ENCODE measurements at places on chromosomes 1 and 21.

DNA sequence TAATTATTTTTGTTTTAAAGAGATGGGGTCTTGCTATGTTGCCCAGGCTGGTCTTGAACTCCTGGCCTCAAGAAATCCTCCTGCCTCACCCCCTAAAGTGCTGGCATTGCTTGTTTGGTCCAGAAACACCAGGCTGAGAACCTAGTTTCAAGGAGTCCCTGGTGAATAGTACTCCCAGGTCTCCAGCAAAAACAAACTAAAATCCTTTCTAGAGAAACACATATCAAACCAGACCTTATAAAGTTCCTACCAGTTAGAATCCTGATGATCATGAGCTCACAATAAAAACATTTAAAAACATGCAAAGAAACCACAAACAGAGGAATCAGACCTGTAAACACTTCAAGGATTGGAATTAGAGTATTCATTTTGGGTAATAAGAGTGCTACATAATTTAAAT, 34.4 kb upstream of the PADI1 start:
- DNase-seq: no peak

- peak; percentile 47 for DNase-seq
Observed at GRCh38 chr1:9628541-9629444, 22.7 kb upstream of the PIK3CD start.

- no peak for DNase-seq
Observed at GRCh38 chr1:37325509-37326437, 148.6 kb upstream of the ZC3H12A start.

DNA sequence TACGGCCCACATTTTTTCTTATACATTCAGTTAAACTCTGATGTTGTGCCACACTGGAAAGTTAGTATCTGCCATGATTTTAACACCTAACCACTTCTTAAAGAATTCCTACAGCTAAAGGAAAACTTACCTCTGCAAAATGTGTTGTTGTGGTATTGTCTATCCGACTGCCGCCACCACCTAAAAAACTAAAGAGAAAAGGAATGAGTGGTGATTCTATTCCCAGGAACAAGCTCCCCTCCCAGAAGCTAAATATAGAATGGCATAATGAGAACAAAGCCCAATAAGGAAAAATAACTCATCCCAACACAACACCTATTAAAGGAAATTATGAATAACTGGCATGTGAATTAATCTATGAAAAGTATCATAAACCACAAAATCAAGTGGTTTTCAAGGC, 39.5 kb downstream of the RNF115 start:
- no peak for DNase-seq

DNA sequence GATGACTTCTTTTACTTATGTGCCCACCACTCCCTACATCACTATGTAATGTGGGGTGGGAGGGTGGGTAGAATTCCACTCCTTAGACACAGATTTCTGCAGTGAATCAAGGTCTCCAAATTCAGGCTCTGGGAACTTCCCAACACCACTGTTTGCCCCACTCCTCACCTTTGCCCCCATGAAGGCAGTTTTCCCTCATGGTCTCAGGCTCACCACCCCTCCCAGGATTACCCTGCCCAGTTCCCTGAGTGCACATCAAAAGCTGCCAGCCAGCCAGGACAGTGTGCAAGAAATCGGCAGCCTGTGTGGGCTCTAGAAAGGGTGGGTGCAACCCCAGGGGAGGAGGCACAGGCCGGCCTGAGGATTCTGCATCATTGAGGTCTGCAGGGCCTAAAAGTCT, 14.8 kb downstream of the NENF start:
- no peak for DNase-seq

DNA sequence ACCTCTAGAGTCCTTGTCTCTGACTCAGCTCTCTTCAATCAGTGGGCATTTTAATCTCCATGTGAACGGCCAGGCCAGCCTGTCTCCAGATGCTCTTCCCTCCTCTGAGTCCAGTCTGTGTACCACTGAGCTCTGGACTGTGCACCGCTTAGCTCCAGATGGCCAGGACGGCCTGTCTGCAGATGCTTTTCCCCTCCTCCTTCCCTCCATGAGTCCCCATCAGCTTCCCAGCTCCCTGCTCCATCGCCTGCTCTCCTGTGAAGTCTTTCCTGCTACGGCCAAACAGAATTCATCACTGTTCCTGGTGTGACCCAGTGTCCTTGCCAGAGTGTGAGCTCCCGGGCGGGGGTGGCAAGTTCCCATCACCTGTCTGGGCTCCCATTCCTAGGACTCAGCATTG, 42.0 kb downstream of the STUM start:
- no peak for DNase-seq

- DNase-seq: no peak
Observed at GRCh38 chr1:36096500-36097432, 8.1 kb downstream of the ADPRS start.

DNA sequence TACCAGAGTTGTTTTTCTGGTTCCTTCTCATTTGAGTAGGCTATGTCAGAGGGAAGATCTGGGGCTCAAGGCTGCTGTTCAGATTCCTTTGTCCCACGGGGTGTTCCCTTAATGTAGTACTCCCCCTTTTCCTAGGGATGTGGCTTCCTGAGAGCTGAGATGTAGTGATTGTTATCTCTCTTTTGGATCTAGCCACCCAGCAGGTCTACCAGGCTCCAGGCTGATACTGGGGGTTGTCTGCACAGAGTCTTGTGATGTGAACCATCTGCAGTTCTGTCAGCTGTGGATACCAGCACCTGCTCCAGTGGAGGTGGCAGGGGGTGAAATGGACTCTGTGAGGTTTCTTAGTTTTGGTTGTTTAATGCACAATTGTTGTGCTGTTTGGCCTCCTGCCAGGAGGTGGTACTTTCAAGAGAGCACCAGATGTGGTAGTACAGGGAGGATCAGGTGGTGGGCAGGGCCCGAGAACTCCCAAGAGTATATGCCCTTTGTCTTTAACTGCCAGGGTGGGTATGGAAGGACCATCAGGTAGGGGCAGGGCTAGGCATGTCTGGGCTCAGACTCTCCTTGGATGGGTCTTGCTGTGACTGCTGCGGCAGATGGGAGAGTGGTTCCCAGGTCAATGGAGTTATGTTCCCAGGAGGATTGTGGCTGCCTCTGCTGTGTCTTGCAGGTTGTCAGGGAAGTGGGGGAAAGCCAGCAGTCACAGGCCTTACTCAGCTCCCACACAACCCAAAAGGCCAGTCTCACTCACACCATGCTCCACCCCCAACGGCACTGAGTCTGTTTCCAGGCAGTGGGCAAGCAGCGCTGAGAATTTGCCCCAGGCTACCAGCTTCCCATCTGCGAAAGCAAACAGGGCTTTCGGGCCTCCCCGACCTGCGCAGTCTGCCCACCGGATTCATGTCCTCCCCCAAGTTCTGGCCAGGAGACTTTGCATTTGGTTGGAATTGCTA, 64.2 kb downstream of the SERINC2 start:
- DNase-seq: no peak

GRCh38 chr1:159829273-159829634, 2.6 kb downstream of the SLAMF8 start:
- DNase-seq: no peak

DNA sequence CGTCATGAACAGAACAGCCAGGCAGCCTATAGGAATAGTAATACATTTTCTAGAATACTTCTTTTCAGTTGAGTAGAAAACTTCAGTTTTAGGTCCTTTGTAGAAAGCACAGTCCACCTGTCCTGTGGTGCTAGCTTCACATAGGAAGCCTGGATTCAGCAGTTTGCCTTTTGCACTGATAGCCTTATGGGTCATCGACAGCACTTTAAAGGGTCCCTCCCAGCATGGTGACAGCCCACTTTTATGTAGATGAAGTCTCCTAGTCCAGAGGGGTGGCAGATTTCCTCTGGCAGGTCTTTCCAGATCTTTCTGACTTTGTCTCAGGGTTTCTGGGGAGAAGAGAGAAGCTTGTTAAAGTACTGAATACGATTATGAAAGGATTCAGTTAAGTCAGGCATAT, 161.4 kb upstream of the TNR start:
- no peak for DNase-seq

DNA sequence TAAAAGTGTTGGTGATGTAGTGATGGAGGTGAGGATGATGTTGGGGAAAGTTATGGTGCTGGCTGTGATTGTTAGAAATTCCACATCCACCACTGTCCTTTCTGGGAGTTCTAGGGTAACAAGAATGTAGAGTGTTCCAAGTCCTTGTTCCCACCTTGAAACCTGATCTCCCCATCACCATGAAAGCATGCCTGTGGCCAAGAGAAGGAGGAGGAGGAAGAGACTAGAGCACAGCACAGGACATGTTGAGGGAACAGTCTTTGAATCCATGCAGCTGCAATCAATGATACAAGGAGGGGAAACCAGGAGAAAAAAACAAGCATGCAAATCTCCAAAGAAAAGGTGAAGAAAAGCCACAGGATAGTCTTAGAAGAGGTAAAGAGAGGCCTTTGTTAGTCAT, 45.9 kb upstream of the ARTN start:
- no peak for DNase-seq

GRCh38 chr1:92484472-92485380, 2.0 kb downstream of the GFI1 start:
- DNase-seq: peak; percentile 53

GRCh38 chr1:97864615-97865014, 56.2 kb downstream of the DPYD start:
- DNase-seq: no peak

- DNase-seq: no peak
Observed at GRCh38 chr1:24381256-24381655, 32.3 kb downstream of the STPG1 start.

DNA sequence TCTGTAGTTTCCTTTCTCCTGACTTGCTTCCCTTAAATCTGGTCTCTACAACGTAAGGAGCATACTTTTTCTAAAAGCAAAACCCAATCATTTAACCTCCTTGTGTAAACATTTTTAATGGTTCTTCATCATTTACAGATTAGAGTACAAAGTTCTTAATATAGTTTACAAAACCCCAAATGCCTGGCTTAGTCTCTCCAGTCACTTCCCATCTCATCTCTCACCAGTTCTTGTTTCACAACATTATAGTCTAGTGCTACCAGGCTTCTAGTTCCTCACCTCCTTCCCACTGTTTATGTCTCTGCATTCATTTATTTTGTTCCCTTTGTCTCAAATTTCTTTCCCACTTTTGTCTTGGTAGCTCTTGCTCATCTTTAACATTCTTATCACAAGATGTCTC, 168.4 kb downstream of the FASLG start:
- no peak for DNase-seq

DNA sequence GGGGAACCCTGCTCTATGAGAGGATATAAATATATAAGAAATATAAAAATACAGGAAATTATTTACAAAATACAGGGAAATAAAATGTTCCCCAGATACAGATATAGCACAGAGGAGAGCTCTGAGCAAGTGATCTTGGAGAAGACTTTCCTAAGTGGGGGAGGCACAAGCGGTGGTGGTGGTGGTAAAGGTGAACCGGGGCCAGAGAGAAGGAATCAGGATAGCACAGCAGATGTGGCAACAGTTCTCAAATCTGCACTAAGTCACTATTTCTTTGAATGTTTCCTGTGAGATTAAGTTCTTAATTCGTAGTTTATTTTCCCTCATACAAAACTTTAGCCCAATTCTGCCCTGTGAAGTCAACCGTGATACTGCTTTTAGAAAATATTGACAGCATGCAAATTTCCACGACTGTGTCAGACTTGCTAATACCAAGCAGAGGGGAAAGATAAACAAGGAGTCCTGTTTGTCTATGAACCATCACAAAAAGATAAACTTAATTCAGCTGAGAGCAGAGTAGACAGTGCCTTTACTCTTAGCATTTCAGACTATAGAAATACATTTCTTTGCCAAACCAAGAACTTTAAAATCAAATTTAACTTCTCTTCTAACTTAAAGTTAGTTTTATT, 237.5 kb upstream of the POGK start:
- no peak for DNase-seq

GRCh38 chr1:60156371-60156770, 82.8 kb upstream of the C1orf87 start:
- no peak for DNase-seq

- DNase-seq: no peak
Observed at GRCh38 chr1:106620521-106620954, 435.9 kb upstream of the PRMT6 start.

GRCh38 chr1:109883248-109883955, 27.2 kb upstream of the CSF1 start:
- DNase-seq: no peak

DNA sequence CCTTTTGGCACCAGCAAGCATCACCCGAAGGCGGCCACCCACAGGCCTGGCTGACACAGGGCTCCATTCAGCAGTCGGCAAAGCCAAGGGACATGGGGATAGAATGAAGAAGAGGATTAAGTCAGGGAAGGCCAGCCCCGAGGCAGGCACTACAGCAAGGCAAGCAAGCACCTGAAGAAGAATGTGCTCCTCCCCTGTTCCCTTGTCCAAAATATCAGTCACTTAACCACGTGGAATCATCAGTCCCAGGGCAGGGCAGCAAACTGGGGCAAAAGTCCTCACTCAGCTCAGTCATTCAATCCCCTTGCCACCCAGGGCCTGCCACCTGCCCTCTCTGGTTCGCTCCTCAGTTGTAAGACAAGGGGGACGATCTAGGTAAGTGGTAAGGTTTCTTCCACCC, 9.3 kb downstream of the KANK4 start:
- no peak for DNase-seq

DNA sequence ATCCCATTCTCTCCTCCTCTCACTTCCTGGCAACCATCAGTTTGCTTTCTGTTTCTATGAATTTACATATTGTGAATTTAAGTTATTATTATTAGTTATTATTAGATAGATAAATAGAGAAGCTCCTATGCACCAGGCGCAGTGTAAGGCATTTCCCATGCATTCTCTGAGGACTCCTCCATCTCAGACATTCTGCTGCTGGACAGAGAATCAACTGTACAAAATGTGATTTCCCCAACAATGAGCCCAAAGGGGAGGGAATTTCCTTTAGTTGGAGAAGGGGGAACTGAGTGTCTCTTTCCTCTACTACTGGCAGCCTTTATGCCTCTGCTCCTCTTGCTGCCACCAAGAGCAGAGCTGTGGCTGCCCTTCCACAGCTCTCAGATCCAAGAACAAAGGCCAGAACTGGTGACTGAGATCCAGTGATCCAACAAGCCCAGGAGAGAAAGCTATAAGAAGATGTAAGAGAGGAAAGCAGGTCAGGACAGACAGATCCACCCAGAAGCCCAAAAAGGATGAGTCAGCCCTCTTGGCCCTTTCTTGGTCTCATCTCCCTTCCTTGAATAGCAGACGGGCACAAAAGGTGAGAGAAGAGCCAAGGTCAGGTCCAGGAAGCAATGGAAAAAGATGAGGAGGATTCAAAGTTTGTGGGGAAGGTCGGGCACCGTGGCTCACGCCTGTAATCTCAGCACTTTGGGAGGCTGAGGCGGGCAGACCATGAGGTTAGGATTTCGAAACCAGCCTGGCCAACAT, 3.5 kb upstream of the IVL start:
- no peak for DNase-seq

GRCh38 chr1:4071653-4072052, 171.6 kb upstream of the C1orf174 start:
- DNase-seq: no peak

- DNase-seq: no peak
Observed at GRCh38 chr1:95994643-95995042, 726.9 kb upstream of the PTBP2 start.

GRCh38 chr1:237179503-237179902, 137.5 kb downstream of the RYR2 start:
- no peak for DNase-seq

DNA sequence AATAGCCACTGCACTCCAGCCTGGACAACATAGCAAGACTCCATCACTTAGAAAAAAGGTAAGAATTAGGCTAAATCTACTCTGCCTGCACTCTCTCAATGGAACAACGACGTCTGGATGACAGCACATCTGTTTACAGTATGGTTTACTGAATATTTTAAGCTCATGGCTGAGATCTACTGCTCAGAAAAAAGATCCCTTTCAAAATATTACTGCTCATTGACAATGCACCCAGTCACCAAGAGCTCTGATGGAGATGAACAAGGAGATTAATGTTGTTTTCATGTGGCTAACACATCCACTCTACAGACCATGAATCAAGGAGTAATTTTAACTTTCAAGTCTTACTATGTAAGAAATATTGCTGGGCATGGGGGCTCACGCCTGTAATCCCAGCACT, 58.0 kb downstream of the SLC27A3 start:
- no peak for DNase-seq
